AG09309 (cell line): ENCODE measurements at places on chromosomes 4 and X.

- no peak for DNase-seq
These were observed 549 bp downstream of the CPEB2 start for GRCh38 chr4:15002659-15003400.

GRCh38 chr4:8305851-8306471 lies 36.4 kb downstream of the HTRA3 start:
- DNase-seq: no peak

- no peak for DNase-seq
These were observed 56.4 kb upstream of the HHIP start for GRCh38 chr4:144589512-144589911.

DNA sequence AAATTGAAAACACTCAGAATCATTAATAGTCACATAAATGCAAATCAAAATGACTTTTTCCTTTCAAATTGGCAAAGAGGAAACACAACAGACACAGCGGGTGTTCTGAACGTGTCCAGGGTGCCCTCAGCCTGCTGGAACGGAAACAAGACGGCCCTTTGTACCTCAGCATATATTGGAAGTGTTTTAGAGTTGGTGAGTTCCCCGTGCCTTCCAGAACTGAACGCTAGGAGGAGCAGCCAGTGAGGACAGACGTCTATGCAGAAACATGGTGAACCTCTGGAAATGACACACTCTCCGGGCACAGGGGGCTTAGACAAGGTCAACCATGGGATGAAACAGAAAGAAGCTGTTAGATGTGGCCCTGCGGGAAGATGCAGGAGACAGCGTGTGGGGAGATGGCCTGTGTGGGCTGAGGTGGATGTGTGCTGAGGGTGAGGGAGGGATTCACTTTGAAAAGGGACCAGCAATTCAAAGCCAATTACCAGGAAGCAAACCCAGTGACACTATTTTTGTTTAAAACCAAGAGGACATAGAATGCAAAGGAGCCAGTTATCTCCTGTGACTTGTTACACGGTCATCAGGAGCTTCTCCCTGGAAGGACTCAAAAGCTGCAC lies 40.4 kb downstream of the RNF212 start:
- DNase-seq: peak; percentile 11

DNA sequence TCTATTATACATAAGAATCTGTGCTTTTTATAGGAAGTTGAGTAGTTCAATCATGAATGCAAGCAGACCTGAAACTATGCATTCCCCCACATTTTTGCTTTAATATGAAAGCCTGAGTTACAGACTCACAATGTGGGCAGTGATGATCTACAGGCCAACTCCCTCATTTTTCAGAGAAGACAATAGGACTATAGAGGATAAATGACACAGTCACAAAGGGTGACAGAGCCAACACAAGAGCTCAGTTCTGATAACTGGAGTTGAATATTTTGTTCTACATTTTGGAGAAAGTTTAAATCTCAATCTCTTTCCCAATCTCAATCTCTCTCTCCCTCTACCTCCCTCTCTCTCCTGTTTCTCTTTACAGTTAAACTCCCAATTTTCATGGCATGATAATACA lies 27.0 kb downstream of the MBNL3 start:
- no peak for DNase-seq

DNA sequence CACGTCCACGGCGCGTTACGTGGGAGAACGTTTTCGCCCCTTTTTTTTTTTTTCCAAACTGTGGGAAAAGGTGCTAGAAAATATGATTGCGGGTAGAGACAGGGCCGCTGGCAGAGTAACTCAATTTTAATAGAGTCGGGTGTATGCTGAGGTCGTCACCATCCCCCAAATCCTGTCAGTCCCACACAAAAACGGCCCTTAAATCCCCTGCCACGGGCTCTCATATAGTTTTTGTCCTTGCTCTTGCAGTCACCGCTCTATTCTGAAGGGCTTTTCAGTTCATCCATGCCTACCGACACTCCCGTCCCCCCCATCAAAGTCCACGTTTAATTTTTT lies 796 bp upstream of the MED14 start:
- DNase-seq: peak; percentile 16

DNA sequence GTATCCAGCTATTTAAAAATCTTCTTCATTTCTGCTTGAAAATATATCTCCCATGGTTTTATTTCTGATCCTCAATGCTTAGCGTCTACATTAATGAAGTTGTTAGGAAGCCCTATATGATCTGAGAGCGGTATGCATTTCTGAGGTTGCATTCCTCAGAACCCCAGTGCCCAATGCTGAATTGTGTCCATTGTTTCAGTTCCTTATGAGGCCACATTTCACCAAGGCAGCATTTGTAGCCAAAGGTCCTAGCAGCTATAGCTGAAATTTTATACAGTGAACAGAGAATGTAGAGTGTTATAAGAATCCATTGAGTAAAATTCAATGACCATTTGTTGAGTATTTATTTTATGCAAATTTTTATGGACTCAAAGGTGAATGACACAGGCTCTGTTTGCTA lies 209.5 kb downstream of the PCDH7 start:
- no peak for DNase-seq

GRCh38 chr4:105474099-105474518 lies 247 bp upstream of the PPA2 start:
- peak; percentile 39 for DNase-seq

DNA sequence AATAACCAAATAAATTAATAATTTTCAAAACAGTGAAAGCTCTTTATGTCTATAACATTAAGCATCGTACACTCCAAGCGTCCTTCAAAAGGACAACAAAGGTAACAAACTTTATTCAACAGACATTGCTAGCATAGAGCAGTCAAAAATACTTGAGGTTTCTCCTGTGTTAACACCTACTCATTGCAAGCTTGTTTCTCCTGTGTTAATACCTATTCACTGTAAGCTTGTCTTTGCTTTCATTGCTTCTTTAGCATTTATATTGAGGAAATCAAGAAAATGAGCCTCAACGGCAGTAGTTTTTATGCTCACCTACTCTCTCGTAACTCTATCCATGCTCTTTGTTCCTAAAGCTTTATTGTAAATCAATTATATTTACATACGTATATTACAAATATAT lies 3.5 kb downstream of the SPOCK3 start:
- DNase-seq: no peak

GRCh38 chr4:189304167-189304566 lies 636.5 kb upstream of the FRG1 start:
- no peak for DNase-seq

- DNase-seq: no peak
These were observed 89.2 kb downstream of the CDS1 start for GRCh38 chr4:84672177-84672576.

DNA sequence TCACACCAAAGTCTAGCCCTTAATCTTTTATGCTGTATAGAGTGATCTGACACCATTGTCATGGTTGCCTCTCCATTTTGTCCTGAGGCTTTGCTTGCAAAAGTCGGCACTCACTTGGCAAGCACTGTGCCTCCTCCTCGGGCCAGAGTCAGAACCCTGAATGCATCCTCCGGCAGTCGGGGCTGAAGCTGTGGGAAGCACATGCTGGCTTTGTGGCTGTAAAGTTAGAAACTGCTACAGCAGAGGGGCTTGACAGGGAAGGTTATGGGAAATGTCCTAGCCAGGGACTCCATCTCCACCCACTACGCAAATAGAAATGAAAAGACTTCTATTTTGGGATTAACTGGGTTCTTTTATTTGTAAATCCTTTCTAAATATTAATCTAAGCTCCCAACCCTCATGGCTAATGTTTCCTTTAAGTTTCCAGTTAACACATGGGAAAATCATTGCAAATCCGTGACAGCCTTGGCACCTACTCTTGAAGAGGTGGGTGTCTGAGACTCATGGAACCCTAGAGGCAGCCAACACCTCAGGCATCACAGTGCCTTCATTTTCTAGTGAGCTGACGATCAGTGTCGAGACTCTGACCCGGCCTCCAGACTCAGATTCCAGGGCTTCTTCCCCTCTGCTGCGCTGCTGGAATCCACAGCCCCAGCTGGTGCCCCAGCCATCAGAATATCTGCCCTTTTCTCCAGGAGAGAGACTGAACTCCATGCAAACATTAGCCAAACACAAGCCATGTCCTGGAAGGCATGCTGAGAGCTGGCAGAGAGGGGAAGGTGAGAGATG lies 7.9 kb upstream of the CLDN24 start:
- no peak for DNase-seq

GRCh38 chr4:132646186-132646585 lies 502.9 kb upstream of the PCDH10 start:
- no peak for DNase-seq

GRCh38 chrX:155956649-155957048 lies 40.8 kb upstream of the IL9R start:
- DNase-seq: no peak

DNA sequence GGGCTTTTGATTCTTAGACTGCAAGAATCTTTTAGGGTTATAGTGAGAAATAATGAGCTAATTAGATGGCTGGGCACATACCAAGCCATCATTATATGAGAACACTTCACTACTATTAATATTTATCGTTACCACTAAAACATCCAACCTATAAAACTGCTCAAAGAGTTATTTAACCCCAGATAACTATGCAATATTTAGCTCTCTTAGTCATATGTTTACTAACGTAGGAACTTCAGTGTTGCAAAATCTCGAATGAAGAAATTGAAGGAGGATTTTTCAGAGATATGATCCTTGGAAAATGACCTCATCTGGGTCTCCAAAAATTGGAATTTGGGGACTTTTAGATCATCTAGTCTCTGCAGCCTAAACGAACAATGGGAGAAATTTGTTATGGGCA lies 265.0 kb upstream of the RPS6KA3 start:
- peak; percentile 7 for DNase-seq

GRCh38 chr4:8157496-8157895 lies 1.1 kb downstream of the ABLIM2 start:
- DNase-seq: no peak

- DNase-seq: no peak
These were observed 5.3 kb upstream of the SRPK3 start for GRCh38 chrX:153775293-153776119.

DNA sequence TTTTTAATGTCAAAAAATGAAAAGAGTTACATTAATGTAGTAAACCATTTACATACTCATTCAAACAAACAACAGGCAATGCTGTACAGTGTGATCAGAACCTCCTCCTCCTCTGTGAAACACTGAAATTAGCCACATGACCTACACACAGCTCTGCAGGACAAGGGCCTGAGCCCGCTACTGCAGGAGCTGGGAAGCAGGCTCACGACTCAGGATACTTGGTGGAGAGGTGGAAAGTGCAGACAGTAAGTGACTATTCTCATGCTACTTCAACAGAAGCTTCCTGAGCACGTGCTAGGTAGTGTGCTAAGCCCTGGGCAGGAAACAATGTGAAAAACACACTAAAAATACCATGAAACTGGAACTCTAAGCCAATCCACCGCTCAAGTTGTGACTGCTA lies 56.8 kb downstream of the TAPT1 start:
- DNase-seq: no peak

GRCh38 chr4:74757136-74757535 lies 37.2 kb downstream of the BTC start:
- no peak for DNase-seq
